ENCODE measurements at places on chromosomes 2 and 18. TPM values are rescaled to one million over a fixed set of nuclear protein-coding genes. Genes with fewer than 3 reads are reported as not detected.

Gene CGREF1
- 18.7 TPM for total RNA-seq

Gene FEZ2
- total RNA-seq = 52.6 TPM

Gene GPBAR1
- not detected for total RNA-seq

GRCh38 chr2:156430236-156430979, 5.8 kb upstream of the GPD2 start:
- no peak for DNase-seq
- H3K4me1 ChIP-seq = peaks cover 28% of the 10 kb centered on the region
- peak overlapping the region; percentile 13 for H3K4me3 ChIP-seq

- no peaks in the 10 kb centered on the region for H3K4me1 ChIP-seq
- no peak overlapping the region for H3K4me3 ChIP-seq
- H3K27me3 ChIP-seq = no peaks in the 10 kb centered on the region
- no peaks in the 10 kb centered on the region for H3K36me3 ChIP-seq
- no peak for DNase-seq
Measured at GRCh38 chr2:117065912-117066311, 748.6 kb upstream of the DDX18 start.

Gene OSR1
- 30.6 TPM for total RNA-seq

DNA sequence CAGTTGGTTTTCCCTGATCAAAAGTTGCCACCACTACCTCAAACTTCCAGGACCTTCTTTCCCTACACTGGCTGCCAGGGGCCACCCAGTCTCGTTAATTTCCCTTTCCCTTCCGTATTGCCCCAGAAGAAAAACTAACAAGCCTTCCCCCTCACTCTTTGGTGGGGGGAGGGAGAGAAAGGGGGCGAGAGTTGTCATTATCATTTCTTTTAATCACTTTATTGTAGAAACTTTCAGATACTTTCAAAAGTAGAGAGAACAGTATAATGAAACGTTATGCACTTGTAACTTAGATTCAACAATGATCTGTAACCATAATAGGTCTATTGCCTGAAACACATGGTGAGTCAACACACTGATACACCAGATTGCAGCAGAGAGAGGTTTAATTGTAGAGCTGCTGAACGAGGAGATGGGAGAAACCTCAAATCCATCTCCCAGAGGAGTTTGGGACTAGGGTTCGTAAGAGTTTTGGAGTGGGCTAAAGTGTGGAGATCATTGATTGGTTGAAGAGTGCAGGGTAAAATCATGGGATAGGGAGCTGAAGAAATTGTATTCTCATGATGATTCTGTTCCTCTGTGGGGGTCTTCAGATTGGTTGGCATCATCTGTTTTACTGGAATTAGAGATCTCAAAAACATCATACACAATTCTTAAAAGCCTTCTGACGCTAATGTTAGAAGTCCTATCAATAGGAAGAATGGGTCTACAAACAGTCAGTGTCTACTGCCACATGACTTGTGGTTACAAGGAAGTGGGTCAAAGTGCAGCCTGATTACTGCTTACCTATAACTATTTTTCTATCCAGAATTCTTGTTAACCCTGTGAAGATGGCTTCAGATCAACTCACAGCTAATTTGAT, 2.6 kb upstream of the RNF149 start:
- H3K4me1 ChIP-seq = peaks cover 20% of the 10 kb centered on the region
- no peaks in the 10 kb centered on the region for H3K27me3 ChIP-seq
- peak; percentile 12 for DNase-seq
- no peak overlapping the region for H3K4me3 ChIP-seq

Gene TAF1B
- total RNA-seq = 39.5 TPM

- no peaks in the 10 kb centered on the region for H3K4me1 ChIP-seq
- peaks cover 39% of the 10 kb centered on the region for H3K27me3 ChIP-seq
- no peak overlapping the region for H3K27ac ChIP-seq
- H3K4me3 ChIP-seq = no peak overlapping the region
Measured at GRCh38 chr18:25113566-25113965, 238.4 kb downstream of the ZNF521 start.

Gene POLR1B
- total RNA-seq = 31.6 TPM

DNA sequence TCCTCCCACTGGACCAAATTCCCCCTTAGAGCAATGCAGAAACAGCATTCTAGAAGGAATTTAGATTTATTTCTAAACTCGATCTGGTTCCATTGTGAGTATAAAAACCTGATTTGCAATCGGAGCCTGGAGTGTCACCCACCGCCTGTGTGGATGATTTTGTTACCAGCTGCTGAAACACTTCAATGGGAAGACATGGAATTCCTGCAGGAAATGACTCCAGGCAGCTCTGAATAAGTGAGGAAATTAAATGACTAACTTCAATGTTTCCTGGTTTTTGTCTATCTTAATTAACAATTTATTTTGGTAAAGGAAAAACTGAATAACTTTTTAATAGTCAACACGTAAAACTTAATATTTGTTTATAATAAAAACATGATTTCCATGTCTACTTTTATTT, 19.3 kb downstream of the CTAGE1 start:
- H3K36me3 ChIP-seq = no peaks in the 10 kb centered on the region
- no peak overlapping the region for H3K4me3 ChIP-seq
- H3K4me1 ChIP-seq = no peaks in the 10 kb centered on the region
- H3K27ac ChIP-seq = no peak overlapping the region

GRCh38 chr18:64645753-64646152, 496.9 kb upstream of the LINC00305 start:
- DNase-seq = no peak
- no peaks in the 10 kb centered on the region for H3K27me3 ChIP-seq
- no peak overlapping the region for H3K4me3 ChIP-seq
- no peak overlapping the region for H3K27ac ChIP-seq
- no peaks in the 10 kb centered on the region for H3K4me1 ChIP-seq
- no peaks in the 10 kb centered on the region for H3K36me3 ChIP-seq

Gene C1QL2
- total RNA-seq = not detected

- no peak overlapping the region for H3K4me3 ChIP-seq
- H3K4me1 ChIP-seq = no peaks in the 10 kb centered on the region
- DNase-seq = no peak
- H3K36me3 ChIP-seq = no peaks in the 10 kb centered on the region
Measured at GRCh38 chr18:4412286-4412685, 42.8 kb downstream of the DLGAP1 start.

Gene ATP6V1C2
- total RNA-seq = 0.40 TPM

GRCh38 chr18:37741032-37741623, 175.5 kb upstream of the CELF4 start:
- no peaks in the 10 kb centered on the region for H3K36me3 ChIP-seq
- no peak overlapping the region for H3K4me3 ChIP-seq
- H3K27ac ChIP-seq = no peak overlapping the region
- no peak for DNase-seq
- no peaks in the 10 kb centered on the region for H3K4me1 ChIP-seq

DNA sequence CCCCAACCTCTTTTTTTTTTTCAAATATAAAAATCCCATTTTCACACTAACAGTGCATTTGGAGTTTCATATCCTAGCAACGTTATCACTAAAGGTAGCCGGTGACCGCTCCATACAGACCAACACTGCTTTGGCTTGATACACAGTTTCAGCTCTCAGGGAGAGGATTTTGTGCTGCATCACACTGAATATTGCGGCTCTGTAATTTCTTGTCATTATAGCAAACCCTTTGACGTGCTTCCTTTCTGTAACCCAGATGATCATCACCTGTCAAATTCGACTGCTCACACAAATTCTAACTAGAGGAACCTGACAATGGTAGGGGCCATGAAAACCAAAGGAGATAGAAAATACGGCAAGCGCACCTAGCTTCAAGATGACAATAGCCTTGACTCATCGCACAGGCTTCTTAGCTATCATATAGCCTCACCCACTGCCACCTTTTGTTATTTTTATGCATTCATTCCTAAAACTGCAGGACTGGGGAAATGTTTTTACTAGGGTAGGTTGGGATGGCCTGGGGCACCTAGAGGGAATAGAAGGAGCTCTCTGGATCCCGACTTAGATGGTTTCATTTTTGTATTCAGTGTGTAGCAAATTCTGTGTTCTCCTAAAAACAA, 582.9 kb upstream of the PIK3C3 start:
- no peak overlapping the region for H3K4me3 ChIP-seq
- H3K27ac ChIP-seq = no peak overlapping the region
- no peaks in the 10 kb centered on the region for H3K27me3 ChIP-seq
- no peaks in the 10 kb centered on the region for H3K4me1 ChIP-seq
- no peaks in the 10 kb centered on the region for H3K36me3 ChIP-seq

DNA sequence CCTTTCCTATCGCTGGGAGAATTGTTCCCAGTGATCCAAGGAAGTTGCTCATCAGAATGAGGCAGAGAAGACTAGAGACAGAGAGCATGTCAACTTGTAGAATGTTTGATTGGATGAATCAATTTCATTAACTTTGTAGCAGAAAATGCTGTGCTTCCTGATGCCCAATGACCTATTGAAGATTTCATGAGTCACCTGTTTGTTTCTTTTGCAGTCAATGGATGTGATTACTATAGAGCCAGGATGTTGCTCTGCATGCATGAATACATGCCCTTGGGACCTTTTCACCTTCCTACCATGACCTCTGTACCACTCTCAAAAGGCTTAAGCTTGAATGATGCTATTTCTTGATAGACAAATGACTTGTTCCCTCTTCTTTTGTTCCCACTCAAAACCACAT, 23.3 kb downstream of the SCG2 start:
- no peaks in the 10 kb centered on the region for H3K27me3 ChIP-seq
- H3K4me1 ChIP-seq = no peaks in the 10 kb centered on the region
- no peaks in the 10 kb centered on the region for H3K36me3 ChIP-seq
- no peak for DNase-seq
- H3K27ac ChIP-seq = no peak overlapping the region

Gene REG3G
- total RNA-seq = not detected

DNA sequence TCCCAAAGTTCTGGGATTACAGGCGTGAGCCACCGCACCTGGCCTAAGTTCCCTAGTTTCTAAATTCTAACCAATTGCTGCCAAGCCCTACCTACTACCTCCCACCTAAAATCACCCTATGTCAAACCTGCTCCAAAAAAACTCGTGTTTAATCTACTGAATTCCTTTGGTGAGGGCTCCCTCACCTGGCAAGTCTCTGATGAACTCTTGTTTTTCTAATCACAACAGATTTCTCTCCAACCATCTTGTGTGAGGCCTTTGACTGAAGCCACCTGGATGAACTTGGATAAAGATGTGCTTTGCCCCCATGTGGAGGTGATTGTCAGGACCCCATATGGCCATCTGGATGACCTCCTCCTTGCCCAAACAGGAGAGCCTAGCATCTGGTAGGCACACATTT, 17.4 kb upstream of the SLC35G4 start:
- H3K36me3 ChIP-seq = no peaks in the 10 kb centered on the region
- no peak overlapping the region for H3K4me3 ChIP-seq
- peak; percentile 23 for DNase-seq
- H3K27ac ChIP-seq = no peak overlapping the region
- H3K4me1 ChIP-seq = no peaks in the 10 kb centered on the region
- peaks cover 69% of the 10 kb centered on the region for H3K27me3 ChIP-seq

Gene GPR155
- total RNA-seq = 0.69 TPM

DNA sequence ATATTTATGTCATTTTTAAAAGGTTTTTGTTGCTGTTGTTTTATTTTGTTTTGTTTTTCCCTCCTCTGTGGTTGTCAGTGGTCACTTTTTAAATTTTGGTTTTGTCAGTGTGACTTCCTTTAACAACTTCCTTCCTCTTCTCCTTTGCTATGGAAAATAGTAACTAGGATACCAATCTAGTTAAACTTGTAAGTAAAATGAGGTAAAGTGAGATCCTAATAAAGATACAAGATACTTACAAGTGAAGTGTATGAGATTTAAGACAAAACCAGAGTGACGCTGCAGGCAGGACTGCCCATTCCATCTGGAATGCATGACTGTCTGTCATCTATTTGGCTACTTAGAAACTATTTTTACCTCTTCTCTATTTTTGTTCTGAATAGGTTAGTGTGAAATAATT, 30.6 kb upstream of the CREB1 start:
- H3K36me3 ChIP-seq = no peaks in the 10 kb centered on the region
- H3K4me3 ChIP-seq = no peak overlapping the region

DNA sequence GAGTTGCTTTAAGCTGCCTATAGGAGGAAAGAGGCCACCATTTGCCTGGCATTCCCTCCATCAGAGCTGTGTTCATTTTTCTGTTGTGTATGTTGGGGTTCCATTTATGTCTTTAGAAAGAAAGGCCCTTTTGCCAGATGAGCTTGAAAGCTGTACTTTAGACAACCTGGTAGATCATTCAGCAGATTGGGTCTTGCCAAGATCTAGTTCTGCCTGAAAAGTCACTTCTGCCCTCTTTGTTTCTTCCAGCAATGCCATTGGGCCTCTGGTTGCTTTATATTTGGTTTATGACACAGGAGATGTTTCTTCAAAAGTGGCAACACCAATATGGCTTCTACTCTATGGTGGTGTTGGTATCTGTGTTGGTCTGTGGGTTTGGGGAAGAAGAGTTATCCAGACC, 14.4 kb downstream of the SLC20A1 start:
- no peak overlapping the region for H3K27ac ChIP-seq
- H3K36me3 ChIP-seq = peaks cover 94% of the 10 kb centered on the region
- H3K4me1 ChIP-seq = peaks cover 38% of the 10 kb centered on the region
- DNase-seq = no peak
- no peaks in the 10 kb centered on the region for H3K27me3 ChIP-seq
- H3K4me3 ChIP-seq = no peak overlapping the region

GRCh38 chr2:186060744-186061440, 322.3 kb downstream of the FSIP2 start:
- DNase-seq = peak; percentile 45
- H3K27ac ChIP-seq = no peak overlapping the region
- peaks cover 19% of the 10 kb centered on the region for H3K4me1 ChIP-seq
- no peak overlapping the region for H3K4me3 ChIP-seq
- H3K27me3 ChIP-seq = no peaks in the 10 kb centered on the region
- H3K36me3 ChIP-seq = no peaks in the 10 kb centered on the region

Gene LCT
- not detected for total RNA-seq

Gene CNPPD1
- 44.0 TPM for total RNA-seq

DNA sequence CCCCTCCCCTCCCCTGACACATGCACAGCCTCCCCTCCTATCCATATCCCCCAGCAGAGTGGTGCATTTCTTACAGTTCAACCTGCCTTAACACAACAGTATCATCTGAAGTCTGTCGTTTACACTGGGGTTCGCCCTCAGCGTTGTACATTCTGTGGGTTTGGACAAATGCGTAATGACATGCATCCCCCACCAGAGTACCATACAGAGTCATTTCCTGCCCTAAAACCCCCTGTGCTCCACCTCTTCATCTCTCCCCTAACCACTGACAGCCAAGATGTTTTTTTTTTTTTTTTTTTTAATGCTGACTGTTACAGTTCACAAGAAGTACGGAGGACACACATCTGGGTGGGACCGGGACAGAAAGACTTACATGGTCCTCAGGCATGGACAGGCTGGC, 22.6 kb downstream of the POMC start:
- H3K27me3 ChIP-seq = no peaks in the 10 kb centered on the region
- no peaks in the 10 kb centered on the region for H3K36me3 ChIP-seq
- no peaks in the 10 kb centered on the region for H3K4me1 ChIP-seq
- no peak overlapping the region for H3K27ac ChIP-seq
- no peak for DNase-seq

DNA sequence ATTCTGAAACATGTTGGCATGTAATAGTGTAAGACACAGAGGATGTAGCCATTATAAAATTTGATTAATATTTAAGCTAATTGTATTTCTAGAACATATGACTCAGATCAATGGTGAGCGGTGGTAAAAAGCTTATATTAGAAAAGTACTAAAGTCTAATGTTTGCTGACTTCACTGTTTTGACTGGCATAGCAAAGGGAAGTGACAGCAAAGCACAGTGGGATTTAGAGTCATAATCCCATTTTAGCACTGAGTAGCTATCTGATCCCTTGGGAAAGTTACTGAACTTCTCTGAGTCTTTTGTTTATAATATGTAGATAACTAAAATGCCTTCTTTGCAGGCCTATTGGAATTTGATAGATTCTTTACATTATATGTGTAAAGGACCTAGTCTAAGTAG, 60.4 kb downstream of the KIAA1328 start:
- H3K27ac ChIP-seq = no peak overlapping the region
- H3K36me3 ChIP-seq = no peaks in the 10 kb centered on the region
- H3K4me1 ChIP-seq = no peaks in the 10 kb centered on the region
- no peaks in the 10 kb centered on the region for H3K27me3 ChIP-seq

Measured in PC-3 (cell line).